CD4-positive, alpha-beta T cell treated with Interleukin-15 for 1 hour (primary cell): ENCODE measurements at places on chromosomes 11 and 22.

DNA sequence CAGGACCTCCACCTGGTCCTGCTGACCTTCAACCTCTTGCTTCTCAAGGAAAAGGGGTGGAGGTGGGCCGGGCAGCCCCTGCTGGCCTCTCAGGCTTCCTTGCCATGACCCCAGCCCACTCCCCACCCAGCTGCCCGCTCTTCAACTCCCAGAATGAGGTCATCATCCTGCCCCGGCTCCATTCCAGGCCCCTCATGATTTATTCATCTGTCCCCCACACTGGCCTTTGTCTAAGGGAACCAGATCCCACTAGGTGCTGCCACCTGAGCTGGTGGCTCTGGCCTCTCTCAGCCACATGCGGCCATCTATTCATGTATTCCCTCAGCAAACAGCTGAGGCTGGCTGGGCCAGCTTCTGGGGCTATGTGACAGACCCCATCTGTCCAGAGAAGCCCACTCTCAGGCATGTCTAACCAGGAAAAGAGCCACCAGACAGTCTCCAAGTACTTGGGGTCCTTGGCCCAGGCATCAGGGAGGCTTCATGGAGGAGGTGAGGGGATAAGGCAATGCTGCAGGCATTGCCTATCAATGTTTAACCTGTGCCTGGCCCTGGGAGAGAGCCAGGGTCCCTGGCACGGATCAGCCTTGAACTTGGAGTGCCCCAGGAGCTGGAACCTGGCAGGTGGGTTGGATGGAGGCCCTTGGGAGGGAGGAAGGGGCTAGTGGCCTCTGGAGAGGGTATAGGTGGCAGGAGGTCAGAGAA, 2.2 kb upstream of the CABP2 start:
- DNase-seq, result no peak

GRCh38 chr11:69907611-69908010, 88.4 kb upstream of the FGF3 start:
- DNase-seq, result no peak

GRCh38 chr22:32218470-32218869, 13.6 kb upstream of the RFPL2 start:
- peak; percentile 50 for DNase-seq

- DNase-seq, result no peak
Observed at GRCh38 chr11:8333376-8333775, 69.7 kb upstream of the LMO1 start.

DNA sequence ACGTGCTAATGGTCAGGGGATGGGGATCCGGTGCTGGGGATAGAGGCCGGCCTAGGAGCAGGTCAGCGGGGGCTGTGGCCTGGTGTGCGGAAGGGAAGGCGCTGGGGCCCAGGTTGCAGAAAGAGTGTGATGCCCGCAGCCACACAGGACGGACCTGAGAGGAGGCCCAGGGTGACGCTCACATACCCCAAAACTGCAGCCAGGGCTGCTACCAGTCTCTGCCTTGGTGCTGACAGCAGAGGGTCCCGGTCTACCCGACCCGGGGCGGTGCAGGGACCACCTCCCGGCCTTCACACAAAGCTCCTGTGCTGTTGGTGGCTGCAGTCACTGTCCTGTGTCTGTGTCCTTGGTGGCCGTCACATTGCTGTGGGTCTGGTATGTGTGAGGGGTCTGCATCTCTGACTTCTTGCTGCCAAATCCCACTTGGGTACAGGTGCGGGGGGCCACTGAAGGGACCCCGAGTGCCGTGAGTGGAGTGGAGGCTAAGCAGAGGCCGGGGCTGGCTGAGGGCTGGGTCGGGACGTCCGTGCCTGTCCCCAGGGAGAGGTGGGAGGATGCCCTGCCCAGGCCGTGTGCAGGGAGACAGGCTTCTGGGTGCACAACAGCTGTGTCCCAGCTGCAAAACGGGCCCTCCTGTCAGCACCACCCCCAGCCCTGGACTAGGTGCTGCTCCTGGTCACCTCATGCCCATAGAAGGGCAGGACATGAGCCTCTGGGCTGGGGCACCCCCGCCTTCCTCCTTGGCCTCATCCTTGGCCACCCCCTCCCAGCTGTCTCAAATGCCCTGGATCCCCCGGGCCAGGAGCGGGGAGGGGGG, 1.5 kb downstream of the LSP1 start:
- no peak for DNase-seq

- DNase-seq, result no peak
Observed at GRCh38 chr22:49301398-49302149, 526.1 kb downstream of the BRD1 start.

DNA sequence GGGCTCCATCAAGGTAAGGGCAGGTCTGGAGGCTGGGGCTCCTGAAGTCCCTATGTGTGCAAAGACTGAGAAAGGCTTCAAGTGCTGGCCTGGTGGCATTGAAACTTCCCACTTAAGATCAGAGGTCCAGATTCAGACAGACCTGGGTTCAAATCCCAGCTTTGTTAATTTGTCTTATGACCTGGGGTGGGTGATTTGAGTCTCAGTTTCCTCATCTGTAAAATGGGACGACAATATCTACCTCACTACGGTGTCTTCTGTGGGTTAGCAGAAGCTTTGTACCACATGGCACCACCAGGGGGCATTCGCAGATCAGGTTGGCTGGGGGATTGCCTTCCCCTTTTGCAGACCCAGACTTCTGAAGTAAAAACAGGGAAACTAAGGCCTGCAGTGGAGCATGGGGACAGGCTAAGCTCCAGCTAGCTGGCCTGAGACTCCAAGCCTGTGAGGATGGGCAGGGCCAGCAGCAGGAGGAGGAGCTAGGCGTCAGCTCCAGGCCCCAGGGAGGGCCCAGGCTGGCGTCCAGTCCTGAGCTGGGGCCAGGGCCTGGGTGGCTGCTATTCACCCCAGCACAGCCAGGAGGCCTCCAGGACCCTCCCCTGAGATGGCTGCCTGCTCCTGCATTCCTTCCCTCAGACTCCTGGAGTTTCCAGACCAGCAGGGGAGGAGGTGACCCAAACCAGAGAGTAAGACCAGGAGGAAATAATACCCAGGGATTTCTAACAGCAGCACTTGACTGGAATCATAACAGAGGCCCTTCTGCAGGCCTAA, 1.5 kb downstream of the CASTOR1 start:
- DNase-seq, result peak; percentile 87

DNA sequence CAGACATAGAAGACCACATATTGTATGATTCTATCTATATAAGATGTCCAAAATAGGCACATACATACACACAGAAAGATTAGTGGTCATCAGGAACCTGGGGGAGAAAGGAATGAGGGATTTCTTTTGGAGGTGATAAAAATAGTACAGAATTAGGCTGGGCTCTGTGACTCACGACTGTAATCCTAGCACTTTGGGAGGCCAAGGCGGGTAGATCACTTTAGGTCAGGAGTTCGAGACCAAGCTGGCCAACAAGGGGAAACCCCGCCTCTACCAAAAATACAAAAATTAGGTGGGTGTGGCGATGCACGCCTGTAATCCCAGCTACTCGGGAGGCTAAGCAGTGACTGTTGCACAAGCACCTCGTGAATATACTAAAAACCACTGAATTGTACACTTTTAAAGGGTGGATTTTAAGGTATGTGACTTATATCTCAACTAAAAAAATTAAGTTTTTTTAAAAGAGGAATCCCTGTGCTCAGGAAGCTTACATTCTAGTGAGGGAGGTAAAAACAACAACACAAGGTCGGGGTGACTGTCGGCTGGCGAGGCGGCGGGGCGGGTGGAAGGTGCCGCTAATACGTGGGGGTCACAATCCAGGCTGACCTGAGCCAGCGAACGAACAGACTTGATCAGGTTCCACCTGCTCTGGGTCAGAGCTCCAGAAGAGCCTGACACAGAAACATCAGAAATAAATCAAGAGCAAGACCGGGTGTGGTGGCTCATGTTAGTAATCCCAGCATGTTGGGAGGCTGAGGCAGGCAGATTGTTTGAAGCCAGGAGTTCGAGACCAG, 25.3 kb upstream of the TESMIN start:
- DNase-seq, result no peak

DNA sequence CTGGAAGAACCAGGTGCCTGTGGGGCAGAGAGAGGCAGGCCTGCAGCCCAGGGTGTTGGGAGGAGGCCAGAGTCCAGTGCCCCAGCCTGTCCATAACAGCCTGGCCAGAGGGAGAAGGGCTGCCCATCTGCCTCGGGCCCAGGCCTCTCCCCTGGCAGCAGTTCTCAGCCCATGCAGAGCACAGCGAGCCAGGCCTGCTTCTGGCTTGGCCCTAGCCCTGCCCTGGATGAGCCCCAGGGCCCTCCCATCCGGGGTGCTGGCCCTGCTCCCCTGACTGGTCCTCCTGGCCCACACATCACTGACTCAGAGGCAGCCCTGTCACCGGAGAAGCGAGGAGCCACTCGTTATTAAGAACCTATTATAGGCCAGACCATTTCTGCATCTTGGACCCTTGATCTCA, 19.7 kb upstream of the MYRF start:
- no peak for DNase-seq

- no peak for DNase-seq
Observed at GRCh38 chr11:444396-445144, 2.8 kb upstream of the ANO9 start.

- no peak for DNase-seq
Observed at GRCh38 chr11:26947904-26948639, 45.8 kb upstream of the FIBIN start.

DNA sequence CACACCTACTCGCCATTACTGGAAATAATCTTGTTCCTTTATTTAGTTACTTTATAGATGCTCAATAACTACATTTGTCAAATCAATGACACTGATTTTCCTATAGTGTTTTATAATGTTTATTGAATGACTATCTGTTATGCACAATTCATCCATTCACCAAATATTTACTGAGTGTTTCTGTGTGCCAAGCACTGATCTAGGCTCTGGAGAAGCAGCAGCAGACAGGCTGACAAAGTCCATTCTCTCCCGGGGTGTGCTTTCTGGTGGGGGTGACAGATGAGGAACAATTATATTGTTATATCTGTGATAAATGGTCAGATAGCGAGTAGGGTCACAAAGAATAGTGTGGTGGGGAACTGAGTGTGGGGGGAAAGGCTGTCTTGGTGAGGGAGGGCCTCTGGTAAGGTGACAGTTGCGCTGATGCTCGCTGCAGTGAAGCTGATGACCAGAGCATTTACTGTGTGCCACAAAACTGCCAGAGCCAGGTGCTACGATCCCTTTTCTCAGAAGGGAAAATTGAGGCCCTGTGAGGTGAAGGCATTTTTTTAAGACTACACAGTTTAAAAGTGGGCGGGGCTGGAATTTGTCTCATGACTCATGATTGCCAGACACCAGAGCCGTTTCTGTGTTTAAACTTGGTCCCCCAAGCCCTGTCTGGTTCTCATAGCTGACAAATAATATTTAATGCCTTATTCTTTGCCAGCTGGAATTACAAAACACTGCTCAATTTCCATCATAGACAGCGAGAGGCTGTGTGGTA, 10.2 kb downstream of the PACS1 start:
- DNase-seq, result peak; percentile 72

GRCh38 chr11:19546325-19546724, 166.3 kb upstream of the NAV2 start:
- no peak for DNase-seq

- no peak for DNase-seq
Observed at GRCh38 chr11:132220474-132220873, 850.1 kb downstream of the NTM start.

GRCh38 chr11:19187114-19187832, 14.5 kb downstream of the CSRP3 start:
- no peak for DNase-seq

DNA sequence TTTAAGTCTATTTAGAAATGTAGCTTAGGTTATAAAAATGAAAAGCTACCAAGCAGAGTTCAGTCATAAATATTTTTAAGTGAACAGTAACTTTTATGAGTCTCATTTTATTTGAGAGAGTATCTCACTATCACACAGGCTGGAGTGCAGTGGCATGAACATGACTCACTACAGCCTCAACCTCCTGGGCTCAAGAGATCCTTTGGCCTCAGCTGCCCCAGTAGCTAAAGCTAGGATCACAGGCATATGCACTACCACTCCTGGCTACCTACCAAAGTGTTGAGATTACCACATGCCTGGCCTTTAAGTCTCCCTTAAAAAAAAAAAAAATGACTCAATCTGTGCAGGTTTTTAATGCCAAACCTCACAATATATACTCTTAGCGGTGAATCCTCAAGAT, 34.7 kb upstream of the CLNS1A start:
- DNase-seq, result no peak
